ENCODE measurements at places on chromosomes 16 and 17. TPM values are rescaled to one million over a fixed set of nuclear protein-coding genes. Genes with fewer than 3 reads are reported as not detected.

DNA sequence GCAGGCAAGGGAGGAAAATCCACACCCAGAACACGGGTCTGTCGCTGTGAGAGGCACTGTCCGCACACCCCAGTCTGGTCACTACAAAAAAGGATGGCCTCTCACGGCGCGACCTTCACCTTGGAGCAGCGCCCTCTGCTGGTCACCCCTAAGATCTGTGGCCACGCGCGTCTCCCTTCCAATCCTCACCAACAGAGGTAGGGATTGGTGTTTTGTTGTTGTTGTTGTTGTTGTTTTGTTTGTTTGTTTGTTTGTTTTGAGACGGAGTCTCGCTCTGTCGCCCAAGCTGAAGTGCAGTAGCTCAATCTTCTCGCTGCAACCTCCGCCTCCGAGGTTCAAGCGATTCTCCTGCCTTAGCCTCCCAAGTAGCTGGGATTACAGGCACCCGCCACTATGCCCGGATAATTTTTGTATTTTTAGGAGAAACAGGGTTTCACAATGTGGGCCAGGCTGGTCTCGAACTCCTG is 15.0 kb upstream of the C17orf58 start:
- DNase-seq: no peak

GRCh38 chr17:21066394-21066793 is 23.6 kb upstream of the USP22 start:
- no peak for DNase-seq

- DNase-seq: no peak
Measured at GRCh38 chr17:64686705-64687104, 24.6 kb upstream of the SMURF2 start.

DNA sequence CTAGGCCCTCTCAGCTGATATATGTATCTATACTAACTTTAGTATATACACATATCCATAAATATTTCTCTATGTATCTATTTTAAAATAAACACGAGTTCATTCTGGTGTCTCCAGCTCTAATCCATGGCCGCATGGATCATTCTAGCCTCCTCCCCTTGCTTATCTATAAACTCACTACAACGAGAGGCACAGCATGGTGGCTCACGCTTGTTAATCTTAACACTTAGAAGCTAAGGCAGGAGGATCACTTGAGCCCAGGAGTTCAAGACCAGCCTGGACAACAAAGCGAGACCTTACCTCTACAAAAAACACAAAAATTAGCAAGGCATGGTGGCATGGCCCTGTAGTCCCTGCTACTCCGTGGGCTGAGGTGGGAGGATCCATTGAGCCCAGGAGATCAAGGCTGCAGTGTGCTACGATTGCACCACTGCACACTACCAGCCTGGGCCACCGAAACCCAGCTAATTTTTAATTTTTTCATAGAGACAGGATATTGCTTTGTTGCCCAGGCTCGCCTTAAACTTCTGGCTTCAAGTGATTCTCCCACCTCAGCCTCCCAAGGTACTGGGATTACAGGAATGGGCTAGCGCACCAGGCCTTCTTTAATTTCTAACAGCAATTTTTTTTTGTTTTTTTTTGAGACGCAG is 3.9 kb upstream of the ZNF207 start:
- no peak for DNase-seq

SYNRG gene
- total RNA-seq: 30.8 TPM

- DNase-seq: no peak
Measured at GRCh38 chr17:49486012-49486641, 9.0 kb upstream of the NGFR start.

KRTAP4-6 gene
- not detected for total RNA-seq

All from Panc1 (cell line).